Esophagus squamous epithelium (tissue), 5 donors: ENCODE measurements at places on chromosomes 5 and 9.

DNA sequence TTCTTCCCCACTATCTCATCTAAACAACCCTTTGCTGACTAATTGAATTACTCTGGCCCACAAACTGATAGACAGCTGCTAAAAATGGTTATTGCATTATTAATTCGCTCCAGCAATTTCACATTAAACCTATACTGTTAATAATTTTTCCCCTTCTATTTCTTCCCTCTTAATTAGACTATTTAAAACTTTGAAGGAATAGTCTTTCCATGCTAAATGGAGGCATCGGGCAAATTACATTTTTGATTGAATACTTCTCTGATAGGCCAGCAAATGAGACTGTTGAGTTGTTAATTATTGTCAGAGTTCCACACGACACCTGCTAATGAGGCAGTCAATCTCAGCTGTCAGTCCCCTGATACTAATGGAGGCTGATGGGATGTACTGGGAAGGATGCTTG, 242.5 kb downstream of the TRIM32 start:
- DNase-seq = no peak

- no peak for DNase-seq
Measured at GRCh38 chr9:33782395-33783152, 12.8 kb upstream of the PRSS3 start.

DNA sequence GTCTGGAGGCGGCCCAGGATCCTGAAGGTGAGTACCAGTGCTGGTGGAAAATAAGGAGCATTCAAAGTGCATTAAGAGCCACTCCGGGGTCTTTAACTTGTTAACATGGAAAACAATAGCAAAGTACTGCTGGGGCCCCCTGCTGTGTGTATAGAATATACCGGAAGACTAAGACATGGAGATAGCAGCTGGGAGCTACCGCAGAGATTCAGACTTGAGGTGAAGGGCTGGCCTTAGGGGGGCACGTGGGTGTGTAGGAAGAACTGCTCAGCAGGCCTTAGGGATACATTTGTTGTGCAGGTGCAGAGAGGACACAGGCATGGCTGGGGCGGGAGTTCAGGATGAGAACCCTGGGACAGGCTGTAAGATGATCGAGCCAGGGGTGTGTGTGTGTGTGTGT, 1.2 kb upstream of the DMRT1 start:
- no peak for DNase-seq

DNA sequence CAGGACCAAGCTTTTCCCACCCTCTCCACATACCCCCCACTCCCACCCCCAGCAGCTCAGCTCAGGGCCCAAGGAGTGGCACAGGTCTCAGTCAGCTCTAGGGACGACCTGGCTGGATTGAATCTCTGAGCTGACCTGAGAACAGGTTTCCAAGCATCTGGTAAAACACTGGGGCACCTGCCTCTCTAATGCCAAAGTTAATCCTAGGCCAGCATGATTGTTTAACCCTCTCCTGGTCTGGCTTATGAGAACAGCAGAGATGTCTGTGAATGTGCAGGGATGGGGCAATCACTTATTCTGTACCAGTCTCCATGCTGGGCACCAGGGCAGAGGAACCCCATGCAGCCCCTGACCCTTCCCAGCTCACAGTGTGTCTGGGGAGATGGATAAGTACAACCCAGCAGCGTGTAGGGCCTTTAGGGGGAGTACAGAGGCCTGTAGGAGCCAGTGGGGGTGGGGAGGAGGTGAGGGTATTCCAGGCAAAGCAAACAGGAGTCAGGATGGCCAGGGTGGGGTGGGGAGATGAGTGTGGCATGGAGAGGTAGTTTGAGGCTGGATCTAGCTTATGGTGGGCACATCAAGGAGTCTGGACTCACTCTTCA, 678 bp upstream of the KIF12 start:
- DNase-seq = no peak

DNA sequence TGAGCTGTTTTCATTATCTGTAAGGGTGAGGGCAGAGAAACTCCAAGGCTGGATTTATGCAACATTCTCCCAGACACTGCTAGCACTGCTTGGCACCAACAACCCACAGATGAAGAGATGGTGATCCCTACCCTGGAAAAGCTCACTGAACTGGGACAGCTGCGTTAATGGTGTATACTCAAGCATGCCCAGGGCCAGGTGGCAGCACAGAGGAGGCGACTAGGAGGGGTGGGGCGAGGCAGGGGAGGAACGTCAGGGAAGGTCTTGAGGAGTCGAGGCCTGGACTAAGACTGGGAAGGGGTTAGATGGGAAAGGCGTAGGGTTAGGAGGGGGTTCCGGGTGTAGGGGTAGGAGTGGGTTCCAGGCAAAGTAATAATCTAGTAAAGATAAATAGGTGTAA, 73.1 kb upstream of the TBC1D9B start:
- DNase-seq = no peak

GRCh38 chr9:36934478-36935065, 99.5 kb downstream of the PAX5 start:
- DNase-seq = no peak

DNA sequence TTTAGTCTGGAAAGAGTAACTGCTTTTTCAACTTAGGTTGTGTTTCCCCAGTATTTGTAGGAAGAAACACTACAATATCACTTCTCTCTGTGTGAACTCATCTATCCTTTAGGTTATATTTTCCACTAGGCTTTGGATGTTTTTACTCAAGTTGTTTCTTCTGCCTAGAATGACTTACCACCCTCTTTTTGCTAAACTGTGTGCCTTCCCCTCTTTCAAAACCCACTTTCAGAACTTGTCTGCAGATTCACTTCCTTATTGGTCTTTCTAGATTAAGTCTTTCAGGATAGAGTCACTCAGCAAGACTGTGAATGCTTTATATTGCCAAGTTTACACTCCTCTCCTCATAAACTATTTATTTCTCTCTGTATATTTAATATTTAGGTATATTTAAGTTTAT, 14.2 kb upstream of the CAST start:
- DNase-seq = no peak

DNA sequence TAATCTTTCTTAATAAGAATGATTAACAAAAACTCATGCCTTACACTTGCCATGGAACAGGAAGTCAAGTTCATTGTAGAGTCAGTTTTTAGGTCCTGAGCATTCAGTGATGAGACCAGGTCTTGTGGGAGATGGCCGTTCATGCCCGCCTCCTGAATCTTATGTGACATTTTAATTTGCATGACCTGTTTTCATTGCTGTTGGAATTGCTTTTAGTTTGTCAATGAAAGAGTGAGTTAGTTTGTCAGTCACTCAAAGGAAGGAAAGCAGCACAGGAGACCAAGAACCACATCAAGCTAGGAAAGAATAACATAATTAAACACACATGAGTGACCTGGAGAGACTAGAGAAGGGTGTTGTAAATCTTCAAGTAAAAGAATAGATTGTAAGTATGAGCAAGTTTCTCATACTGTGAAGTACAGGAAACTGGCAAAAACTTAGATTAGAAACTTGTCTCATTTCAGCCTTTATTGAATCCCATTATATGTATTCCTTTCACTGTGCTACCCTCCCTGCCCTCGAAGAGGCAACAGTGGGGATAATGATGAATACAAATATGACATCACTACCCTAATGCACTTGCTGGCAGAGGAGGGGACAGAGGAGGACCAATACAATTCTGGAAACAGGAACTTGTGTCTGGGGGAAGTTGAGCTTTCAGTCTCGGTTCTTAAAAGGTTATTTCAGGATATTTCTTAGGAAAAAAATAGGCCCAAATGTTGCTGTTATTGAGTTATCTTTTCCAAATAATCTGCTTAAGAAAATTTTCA, 64.3 kb upstream of the C6 start:
- DNase-seq = no peak

DNA sequence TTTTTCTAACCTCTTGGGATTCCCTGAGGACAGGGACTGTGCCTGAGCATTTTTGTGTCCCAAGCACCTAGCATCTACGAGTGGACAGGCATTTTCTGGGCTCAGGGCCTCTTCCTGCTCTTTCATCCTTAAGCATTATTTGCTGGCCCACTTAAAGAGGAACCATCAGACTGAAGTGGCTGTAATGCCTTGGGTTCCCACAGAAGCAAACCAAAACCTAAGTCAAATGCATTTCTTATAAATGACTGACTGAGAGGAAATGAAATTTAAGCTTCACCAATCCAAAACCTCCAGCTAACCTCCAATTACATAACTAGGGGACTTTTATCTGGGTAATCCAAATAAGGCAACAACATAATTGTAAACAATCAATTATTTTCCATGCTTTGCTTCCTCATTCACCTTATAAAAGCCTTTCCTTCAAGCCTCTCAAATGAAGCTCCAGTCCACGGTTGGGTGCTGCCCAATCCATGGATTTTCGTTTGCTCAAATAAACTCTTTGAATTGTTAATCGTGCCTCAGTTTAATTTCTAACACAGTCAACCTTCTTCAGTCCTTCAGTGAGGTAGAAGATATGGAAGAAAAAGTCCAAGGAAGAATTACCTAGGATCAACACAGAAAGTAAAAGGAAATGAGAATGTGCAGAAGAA, 25.3 kb upstream of the SLC31A2 start:
- DNase-seq = no peak

DNA sequence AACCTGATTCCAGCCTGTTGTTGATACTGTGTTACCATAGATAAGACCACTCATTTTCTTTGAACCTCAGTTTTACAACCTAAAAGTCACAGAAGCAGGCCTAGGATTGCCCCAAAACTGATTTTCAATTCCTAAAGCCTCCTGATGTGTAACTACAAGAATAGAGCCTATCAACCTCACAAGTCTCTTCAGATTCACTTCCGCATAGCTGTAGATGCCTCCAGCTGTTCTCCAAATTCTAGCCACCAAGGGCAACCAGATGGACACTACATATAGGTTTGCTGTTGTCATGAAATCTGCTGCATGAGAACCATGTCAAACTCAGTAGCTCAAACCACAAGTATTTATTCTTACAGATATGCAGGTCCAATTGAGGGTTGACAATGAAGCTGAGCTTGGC, 143.5 kb downstream of the SPATA31D1 start:
- DNase-seq = no peak

GRCh38 chr5:87115839-87116364, 151.8 kb upstream of the RASA1 start:
- no peak for DNase-seq

- DNase-seq = no peak
Measured at GRCh38 chr9:76022317-76022716, 131.8 kb downstream of the PCSK5 start.

DNA sequence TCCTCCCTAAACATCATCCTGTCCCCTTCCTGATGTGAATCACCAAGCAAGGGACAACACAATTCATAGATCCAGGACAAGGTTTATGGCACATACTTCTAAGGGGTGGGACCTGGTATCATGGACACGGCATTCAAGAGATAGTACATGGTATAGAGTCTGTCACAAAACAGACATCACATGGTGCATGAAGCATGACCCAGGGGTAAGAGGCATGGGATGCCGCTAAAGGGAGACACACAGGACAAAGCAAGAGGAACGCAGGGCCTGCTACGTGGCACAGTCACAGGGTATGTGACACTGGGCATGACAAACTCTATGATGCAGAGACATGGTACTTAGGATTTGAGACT, 20.7 kb downstream of the GSN start:
- no peak for DNase-seq

- no peak for DNase-seq
Measured at GRCh38 chr9:111603041-111603440, 3.6 kb upstream of the PTGR1 start.

DNA sequence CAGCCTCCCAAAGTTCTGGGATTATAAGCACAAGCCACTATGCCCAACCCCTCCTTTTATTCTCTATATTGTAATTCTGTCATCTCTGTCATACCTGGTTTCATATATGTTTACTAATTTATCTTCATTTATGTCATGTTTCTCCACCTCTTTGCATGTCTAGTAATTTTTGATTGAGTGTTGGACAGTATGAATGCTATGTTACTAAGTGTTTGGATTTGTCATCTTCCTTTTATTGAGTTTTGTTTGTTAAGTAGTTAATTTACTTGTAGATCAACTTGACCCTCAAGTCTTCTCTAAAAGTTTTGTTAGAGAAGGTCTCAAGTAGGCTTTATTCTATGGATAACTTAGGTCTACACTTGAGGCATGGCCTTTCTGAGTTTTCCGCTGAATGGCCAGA, 17.2 kb upstream of the CACNA1B start:
- DNase-seq = no peak

DNA sequence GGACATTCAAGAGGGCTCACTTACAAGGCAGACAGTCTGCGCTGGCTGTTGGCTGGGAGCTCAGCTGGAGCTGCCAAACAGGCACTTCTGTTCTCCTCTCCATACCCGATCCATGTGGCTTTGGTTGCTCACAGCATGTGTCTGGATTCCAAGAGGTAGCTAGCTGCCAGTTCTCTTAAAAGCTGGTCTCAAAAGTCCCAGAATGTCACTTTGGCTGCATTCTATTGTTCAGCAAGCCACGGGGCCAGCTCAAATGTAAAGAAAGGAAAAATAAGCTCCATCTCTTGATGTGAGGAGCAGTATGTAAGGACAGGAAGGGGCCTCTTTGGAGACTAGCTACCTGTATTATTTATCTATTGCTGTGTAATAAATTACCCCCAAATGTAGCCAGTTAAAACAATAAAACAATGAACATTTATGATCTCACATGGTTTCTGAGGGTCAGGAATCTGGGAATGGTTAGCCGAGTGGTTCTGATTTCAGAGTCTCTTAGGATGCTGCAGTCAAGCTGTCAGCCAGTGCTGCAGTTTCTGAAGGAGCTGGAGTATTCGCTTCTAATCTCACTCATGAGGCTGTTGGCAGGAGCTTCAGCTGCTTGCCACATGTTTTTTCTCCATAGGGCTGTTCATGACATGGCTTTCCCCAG, 112.7 kb upstream of the CLINT1 start:
- DNase-seq = no peak

DNA sequence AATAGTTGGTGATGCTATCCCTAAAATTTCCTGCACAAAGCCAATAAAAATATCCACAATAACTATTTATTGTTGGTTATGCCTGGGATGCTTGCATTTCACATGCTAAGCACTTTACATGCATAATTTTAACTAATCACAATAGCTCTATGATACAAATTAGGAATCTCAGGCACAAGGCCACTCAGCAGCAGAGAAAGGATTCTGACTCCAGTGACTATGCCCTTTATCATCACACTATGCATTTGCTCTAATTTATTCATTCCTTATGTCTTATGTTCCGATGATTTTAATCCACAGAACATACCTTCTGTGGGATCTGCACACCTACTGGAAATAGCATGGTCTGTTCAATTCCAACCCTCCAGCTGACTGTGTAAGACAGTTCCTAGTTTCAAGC, 476.1 kb downstream of the TMEM232 start:
- no peak for DNase-seq

DNA sequence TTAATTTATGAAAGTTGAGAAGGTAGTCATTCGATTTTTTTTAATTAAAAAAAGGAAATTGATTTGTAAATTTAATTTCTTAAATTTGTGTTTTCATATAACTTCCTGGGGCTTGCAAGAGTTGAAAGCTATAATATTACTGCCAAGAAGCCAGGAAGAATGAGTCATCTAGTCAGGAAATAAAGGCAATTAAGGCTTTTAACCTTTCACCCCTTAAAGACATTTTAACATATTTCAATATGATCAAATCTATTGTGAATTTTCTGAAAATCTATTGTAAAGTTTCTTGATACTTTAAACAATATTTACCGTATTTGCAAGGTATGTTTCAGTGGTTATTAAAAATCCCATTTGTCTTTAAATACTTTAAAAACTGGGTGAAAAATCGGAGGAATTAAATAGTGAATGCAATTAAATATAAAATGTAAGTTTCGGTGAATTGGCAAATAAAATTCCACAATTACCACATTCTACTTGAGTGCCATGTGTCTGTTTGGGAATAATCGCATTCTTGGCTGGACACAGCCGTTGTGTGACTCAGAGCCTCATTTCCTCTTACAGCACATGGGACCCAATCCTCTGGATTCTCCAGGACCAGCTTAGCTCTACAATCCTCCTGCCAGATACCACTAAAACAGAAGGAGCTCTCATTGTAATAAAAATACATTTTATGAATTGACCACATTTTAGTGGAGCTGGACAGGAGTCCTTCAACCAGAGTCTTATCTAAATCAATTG, 310.7 kb downstream of the HCN1 start:
- no peak for DNase-seq
